ENCODE measurements at places on chromosomes 4 and X.

GRCh38 chr4:139416073-139416673 lies 37.7 kb upstream of the RAB33B start:
- no peak for DNase-seq

GRCh38 chr4:168451331-168451730 lies 29.0 kb downstream of the DDX60L start:
- DNase-seq: no peak

DNA sequence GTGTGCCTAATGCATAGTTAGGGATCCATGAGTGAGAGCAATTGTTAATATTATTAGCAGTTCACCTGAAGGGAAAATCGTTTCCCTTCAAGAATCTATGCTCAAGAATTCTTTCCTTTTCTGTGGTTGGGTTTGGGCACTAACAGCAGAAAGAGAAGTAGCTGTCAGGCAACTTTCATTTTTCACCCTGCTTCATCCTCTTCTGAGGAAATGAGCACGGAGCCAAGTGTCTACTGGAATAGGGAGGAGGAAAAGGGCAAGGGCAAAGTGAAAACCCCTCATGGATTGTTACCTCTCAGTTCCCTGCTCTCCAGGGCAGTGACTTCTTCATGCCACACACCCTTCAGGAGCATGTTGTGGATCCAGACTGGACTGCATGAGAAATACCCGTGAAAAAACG lies 2.6 kb upstream of the HPGDS start:
- no peak for DNase-seq

- DNase-seq: no peak
Measured at GRCh38 chrX:24448762-24449250, 16.3 kb upstream of the PDK3 start.

DNA sequence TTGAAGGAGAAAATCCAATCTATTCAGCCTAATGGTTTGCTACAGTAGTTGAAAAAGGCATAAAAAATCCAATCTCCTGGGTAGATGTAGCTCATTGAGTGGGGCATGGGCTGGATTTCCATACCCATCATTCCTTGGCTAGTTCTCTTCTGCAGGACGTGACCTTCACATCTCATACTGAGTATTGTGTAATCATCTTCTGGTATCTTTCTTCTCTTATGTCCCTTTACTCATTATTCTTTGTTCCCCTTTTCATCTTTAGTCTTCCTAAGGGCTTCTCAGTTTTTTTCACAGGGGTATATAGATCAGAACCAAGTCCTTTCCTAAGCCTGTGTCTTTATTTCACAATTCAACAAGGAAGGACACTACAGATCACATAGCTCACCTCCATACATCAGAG lies 727.6 kb upstream of the MAGEB2 start:
- DNase-seq: no peak

GRCh38 chrX:31715675-31716074 lies 643.8 kb upstream of the FTHL17 start:
- DNase-seq: no peak

GRCh38 chrX:79645749-79646148 lies 278.6 kb upstream of the ITM2A start:
- no peak for DNase-seq

- DNase-seq: no peak
Measured at GRCh38 chr4:128332081-128332480, 44.5 kb upstream of the PGRMC2 start.

GRCh38 chr4:7433376-7434140 lies 1.2 kb downstream of the PSAPL1 start:
- DNase-seq: no peak

- no peak for DNase-seq
Measured at GRCh38 chr4:71441186-71442169, 102.7 kb downstream of the SLC4A4 start.

GRCh38 chr4:119858176-119858575 lies 208.5 kb downstream of the MAD2L1 start:
- DNase-seq: no peak

DNA sequence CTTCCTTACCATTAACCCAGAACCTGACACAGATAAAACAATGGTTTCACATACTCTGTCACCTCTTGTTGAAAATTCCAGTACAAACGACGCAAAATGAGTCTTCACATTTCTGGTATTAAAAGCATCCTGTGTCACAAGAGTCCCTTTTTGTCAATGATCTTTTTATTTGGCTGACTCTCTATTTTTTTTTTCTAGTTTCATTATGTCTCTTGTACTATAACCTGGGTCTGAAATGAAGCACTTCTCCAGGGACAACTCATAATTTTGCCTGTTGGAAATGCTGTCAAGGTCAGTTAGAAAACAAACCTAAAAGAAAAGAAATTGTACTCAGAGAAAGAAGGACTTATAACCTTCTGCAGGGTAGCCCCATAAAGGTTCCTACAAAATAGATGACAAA lies 93.1 kb downstream of the NR3C2 start:
- DNase-seq: no peak

- no peak for DNase-seq
Measured at GRCh38 chrX:24424948-24425347, 40.1 kb upstream of the PDK3 start.

GRCh38 chr4:39320381-39321115 lies 45.6 kb downstream of the RFC1 start:
- no peak for DNase-seq

GRCh38 chr4:77920371-77920770 lies 57.7 kb downstream of the MRPL1 start:
- DNase-seq: no peak

- no peak for DNase-seq
Measured at GRCh38 chrX:17547658-17548057, 172.7 kb downstream of the NHS start.

DNA sequence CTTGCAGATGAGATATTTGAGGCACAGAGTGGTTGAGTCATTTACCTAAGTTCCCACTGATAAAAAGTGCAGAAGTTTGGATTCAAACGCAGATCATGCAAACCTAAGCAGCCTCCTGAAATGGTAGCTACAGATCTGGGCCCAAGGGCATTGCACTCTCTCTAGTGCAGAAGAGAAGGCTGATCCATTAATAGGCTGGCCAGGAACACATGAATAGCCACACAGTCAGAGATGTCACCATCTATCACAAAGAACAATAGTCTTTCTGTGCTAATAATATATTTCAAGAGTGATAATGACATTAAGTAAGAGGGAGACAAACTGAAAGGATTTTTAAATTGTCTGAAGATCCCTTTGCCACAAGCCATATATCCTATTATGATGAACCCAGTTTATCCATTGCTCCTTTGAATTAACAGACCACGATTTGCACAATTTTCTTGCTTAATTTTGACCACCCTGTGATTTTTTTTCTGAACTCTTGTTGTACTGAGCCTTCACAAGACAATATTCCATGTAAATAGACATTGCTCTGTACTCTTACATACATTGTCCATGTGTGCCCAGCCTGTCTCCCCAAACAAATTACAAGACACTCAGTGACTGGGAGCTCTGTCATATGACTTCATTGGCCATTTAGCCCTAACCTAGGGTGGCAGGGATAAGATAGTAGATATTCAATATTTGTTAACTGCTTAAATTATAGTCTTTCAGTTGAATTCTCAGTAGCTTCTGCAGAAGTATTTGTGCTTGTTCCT lies 112.4 kb upstream of the RBPJ start:
- DNase-seq: no peak

- no peak for DNase-seq
Measured at GRCh38 chr4:23202712-23203247, 510.0 kb downstream of the GBA3 start.

GRCh38 chrX:19924285-19924684 lies 36.9 kb upstream of the SH3KBP1 start:
- no peak for DNase-seq

GRCh38 chrX:9864011-9864410 lies 77.8 kb downstream of the SHROOM2 start:
- no peak for DNase-seq

DNA sequence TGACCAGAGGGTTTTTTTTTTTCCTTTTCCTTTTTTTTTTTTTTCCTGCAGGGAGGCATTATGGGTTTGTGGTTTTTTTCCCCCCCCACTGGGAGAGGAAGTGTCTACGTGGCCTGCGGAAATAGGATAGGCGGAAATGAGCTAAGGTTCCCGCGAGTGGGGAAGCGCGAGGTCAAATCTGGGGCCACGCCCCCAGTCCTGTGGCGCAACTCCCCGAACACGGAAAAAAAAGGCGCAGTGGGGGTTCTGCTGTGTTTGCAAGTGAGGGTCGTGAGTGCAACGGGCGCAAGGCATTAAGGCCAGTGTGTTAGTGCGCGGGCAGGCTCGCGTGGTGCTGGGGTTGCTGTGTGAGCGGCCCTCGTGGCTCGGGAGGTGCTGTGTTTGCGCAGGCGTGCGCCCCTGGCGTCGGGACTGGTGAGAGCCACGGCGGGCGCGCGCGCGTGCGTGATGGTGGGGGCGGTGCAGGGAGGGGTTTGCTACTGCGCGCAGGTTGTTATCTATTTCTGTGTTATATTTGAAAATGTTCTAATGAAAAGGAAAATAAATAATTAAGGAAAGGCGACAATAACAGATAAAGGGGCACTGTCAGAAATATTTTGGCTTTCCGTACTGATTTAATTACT lies 685 bp upstream of the MORF4L2 start:
- peak; percentile 79 for DNase-seq

- no peak for DNase-seq
Measured at GRCh38 chr4:85416094-85416493, 58.9 kb upstream of the ARHGAP24 start.

GRCh38 chr4:114527637-114528036 lies 71.0 kb upstream of the UGT8 start:
- DNase-seq: no peak

GRCh38 chrX:15160558-15161095 lies 109.3 kb downstream of the ASB9 start:
- DNase-seq: no peak

- no peak for DNase-seq
Measured at GRCh38 chrX:7216981-7217587, 69.1 kb upstream of the PUDP start.

- no peak for DNase-seq
Measured at GRCh38 chrX:132294776-132295495, 75.7 kb upstream of the RAP2C start.

DNA sequence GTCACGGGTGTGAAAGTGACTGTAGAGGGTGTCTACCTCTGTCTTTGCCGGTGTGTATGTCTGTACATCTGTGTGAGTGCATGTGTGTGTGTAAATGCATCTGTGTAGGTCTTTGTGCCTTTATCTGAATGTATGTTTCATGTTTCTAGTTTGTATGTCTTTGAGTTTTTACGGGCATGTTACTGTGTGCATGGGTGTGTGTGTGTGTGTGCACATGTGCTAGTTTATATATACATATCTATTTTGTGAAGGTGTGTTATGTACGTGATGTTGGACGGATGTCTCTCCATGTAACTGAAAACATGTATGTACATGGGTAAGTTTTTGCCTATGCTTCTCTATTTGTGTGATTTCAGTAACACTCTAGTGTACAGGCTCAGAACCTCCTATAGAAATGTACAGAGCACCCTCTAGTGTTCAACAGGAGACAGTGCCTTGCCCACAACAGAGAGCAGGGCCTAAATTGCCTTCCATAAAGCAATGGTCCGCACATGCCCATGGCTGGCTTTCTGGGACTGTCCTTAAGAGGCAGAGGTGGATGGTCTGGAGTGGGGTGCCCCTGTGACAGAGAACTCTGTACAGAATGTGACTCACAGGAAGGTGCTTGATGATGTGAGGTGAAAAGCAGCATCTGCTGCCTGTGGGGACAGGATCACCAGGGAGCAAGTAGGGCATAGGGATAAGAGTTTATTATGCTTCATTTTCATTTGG lies 343.5 kb downstream of the RAPGEF2 start:
- DNase-seq: peak; percentile 0

DNA sequence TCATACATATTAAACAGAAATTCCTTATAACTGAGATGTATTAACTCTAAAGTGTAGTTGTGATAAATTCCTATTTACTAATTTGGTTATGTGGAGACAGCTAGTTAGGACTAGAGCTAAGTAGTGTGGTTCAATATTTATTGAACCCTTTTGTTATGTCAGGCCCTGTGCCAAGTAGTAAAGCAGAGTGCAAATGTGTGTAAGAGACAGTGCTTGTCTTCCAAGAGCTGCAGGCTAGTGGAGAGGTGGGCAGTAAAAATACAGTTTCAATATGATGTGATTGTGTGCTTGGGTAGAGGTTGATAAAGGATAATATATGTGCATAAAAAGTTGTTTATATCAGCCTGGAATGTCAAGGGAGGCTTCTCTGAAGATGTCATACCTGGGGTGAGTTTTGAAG lies 80.0 kb downstream of the TBC1D19 start:
- DNase-seq: no peak

DNA sequence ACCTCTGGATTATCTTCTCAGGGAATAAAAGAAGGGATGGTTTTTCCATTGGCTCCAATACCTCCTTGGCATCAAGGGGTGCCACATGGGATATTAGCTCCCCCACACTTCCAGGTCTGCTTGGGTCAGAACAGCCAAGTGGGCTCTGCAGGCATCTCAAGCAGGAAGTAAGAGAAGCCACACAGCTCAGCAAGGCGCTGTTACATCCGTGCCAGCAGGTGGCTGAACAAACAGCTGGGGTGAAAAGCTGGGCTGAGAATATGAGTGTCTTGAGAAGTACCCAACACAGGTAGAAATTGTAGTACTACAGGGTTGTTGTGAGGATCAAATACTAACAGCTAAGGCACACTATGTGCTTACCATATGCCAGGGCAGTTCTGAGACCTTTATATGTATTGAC lies 76.7 kb upstream of the TMEM150C start:
- no peak for DNase-seq

GRCh38 chr4:136741468-136741867 lies 790.8 kb downstream of the PCDH18 start:
- no peak for DNase-seq

- DNase-seq: no peak
Measured at GRCh38 chr4:182126603-182127002, 116.6 kb upstream of the TENM3 start.

DNA sequence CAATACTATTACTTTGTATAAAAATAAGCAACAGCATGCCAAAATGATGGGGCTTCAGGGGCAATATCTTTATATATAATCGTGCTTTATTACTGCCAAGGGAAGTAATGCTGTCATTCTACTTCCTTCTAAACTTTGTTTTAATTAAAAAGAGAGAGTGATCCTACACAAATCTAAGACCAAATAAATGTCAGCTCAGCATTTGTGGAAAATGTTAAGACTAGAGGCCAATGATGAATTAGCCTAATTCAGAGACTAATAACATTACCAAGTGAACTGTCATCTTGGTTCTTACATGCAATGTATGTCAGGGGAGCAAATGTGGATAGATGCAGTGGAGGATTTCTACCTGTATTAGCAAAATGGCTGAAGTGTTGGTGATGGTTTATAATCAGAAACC lies 166.4 kb upstream of the PTCHD1 start:
- DNase-seq: no peak

- no peak for DNase-seq
Measured at GRCh38 chr4:53098681-53099121, 236.6 kb downstream of the RASL11B start.

DNA sequence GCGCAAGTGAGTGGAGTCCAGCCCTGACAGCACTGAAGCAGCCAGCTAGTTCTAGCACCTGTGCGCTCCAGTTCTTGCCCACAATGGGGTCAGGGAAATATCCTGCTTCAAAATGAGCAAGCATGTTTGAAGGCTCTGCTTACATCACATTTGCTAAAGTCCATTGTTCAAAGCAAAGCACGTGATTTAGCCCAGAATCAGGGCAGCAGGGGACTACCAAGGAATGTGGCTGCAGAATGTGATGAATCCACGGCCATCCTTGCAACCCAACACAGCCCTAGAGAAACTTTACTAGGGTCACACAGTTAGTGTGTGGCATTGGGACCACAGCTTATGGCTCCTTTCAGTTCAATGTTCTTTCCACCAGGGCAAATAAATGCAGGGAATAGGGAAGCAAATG lies 47.3 kb upstream of the SMIM31 start:
- no peak for DNase-seq

GRCh38 chr4:113823291-113823659 lies 61.7 kb upstream of the CAMK2D start:
- DNase-seq: no peak
